ENCODE measurements at places on chromosomes 12 and 14.

DNA sequence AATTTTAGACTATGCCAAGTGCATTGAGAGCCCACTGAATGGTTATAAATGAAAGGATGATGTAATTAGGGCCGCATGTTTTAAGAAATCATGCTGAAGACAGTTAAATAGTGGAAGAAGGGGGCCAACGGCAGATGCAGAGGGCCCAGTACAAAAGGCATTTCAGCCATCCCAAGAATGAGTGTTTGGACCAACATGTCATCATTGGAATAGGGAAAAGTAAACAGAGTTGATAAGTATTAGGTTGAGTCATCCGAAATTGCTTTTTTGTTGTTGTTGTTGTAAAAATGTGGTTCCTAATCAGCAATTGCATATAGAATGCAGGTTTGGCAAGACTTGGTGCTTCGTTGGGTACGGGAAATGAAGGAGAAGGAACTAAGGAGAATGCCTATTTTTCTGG, 29.5 kb downstream of the BMP4 start:
- peak; percentile 36 for DNase-seq

DNA sequence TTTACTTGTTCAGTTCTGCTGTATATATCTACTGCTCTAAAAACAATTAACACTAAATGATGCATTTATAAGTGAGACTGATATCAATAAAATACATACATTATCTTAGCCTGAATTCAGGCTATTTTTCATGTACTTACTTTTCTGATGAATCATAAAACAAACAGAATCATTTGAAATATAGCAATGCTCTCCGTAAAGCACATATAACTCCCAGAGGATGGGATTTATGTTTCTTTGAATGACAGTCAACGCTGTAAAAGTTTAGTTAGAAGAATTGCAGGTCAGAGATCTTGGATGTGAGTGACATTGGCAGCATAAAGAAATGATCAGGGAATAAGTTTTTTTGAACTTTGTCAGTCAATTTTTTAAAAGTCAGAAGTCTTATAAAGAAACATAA, 740.2 kb upstream of the NOVA1 start:
- DNase-seq = no peak

DNA sequence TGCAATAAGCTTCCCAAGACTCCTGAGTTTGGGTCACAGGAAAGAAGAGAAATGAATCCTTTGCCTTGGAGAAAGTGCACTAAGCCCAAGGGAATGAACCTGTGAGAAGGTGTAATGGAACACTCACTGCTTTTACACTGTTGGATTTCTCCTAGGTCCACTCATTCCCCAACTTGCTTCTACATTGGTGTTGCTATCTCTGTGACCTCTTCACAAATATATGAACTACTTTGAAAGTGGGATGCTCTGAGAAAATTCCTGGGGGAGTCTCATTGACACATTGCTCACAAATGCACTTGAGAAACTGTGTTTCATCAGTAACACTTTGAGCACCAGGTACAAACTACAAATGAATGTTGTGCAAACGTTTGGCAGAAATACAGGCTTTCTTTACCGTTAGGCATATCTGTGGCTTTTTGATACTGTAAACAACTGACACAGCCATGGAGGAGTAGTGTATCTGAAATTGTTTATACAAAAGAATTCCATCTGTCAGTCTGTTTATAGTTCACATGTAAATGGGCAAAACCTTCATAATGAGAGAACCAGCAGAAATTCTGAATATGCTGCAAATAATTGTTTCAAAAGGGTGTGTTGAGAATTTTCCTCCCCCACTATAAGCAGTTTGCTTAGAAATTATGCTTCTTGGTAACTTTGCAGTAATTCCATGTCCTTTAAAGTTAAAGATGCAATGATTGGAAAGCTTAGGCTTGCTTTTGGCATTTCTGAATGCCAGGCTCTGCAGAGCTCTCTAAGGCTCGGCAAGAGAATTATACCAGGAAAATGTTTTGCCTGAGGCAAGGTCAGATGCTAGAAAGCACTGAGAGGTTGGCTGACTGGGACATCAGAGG, 348.5 kb upstream of the DDHD1 start:
- peak; percentile 58 for DNase-seq

DNA sequence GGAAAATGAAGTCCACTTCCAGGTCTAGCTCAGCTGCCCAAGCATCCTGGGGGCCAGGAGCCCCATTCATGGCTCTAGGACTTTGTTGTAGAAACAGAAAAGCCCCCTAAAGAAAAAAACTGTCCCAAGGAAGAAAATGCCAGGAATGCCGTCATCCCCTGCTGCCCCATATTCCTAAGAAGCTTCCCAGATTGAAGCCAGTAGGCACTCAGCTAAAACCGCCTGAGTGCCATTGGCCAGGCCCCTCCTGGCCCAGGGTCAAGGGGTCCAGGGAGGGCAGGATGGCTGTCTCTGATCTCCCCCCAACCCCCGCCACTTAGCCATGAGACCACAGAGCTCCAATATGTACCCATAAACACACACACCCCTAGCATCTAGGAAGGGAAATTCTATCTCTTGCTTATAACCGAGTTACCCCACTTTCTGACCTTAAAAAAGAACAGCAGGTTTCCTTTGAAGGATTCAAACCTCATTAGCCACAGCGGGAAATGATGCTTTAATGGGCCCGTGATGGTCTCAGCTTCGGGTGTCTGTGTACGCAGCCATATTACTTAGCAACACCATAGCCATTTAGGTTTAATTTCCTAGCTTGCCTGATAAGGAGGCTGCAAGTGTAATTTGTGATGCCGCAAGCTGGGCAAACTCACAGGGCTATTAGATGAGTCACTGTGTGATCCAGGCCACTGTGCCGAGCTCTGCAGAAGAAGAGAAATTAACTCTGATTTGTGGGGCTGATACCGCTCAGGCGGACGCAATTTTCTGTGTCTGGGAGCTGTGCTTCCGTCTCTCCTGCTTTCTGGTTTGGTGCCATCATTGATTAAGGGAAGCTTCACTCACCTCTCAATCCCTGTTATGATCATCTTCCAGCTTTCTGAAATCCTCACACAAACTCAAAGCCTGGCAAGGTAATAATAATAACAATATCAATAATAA, 84.2 kb downstream of the GCH1 start:
- peak; percentile 42 for DNase-seq

DNA sequence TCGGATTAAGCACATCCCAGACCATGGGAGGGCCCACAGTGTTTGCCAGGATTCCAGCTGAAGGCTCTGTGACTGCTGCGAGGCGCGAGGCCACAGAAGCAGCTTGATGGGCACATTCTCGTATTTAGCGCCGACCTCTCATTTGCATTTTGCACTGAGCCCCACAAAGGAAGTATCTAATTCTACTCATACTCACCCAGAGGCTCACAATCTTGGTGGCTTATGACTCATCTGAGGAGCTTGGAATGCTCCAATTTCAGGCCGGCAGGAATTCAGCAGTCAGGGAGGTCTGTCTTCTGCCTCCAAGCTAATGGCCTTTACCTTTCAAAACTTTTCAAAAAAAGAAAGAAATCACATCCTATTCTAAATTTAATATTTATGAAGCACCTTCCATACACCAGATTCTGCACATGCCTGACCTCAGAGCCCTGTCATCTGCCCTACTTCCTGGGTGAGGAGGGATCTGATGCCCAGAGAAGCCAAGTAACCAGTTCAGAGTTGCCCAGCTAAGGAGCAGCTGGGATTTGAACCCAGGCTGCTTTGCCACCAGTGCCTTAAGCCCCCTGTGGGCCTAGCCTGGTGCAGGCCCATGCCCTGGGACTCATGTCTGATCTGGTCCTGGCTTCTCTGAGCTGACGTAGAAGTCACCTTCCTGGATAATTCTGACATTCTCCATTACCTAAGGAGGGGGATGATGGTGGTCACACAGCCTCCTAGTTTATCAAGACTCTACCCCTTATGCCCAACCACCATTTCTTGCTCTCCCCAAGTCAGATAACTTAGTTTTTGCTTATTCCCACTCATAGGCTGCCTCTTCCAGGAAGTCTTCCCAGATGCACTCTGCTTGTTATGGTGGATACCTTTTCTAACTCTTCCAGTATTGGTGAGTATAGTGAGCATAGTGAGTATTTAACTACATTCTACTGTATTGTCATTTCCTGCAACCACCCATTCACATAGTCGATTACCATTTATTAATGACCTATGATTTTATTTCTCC, 198.9 kb downstream of the RBM19 start:
- DNase-seq = peak; percentile 82

GRCh38 chr12:127169321-127170181, 1097.4 kb upstream of the TMEM132C start:
- DNase-seq = peak; percentile 95

DNA sequence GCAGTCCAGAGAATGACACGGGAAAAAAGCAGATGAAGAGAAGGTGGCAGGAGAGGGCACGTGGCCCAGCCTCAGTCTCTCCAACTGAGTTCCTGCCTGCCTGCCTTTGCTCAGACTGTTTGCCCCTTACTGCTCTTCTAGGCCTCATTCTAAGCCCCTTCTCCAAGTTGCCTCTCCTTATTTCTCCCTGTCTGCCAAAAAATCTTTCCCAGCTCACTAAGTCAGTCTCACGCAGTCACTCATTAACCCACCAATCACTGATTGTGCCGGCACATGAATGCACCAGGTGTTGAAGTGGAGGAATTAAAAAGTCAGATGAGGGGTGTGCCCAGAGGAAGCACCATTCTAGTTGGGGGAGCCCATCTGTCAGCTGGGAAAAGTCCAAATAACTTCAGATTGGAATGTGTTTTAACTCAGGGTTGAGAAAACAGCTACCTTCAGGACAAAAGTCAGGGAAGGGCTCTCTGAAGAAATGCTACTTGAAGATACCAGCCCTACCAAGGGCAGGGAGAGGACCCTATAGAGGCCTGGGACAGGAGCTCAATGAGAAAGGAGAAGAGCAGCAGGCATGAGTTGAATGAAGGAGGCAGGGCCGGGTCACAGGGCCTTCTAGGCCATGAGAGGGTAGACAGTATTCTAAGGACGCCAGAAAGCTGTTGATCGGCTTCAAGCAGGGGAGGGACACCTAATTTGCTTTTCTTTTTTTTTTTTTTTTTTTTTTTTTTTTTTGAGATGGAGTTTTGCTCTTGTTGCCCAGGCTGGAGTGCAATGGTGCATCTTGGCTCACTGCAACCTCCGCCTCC, 40.9 kb downstream of the DAD1 start:
- DNase-seq = no peak

- DNase-seq = no peak
Measured at GRCh38 chr14:64723691-64724577, 19.7 kb downstream of the PLEKHG3 start.

DNA sequence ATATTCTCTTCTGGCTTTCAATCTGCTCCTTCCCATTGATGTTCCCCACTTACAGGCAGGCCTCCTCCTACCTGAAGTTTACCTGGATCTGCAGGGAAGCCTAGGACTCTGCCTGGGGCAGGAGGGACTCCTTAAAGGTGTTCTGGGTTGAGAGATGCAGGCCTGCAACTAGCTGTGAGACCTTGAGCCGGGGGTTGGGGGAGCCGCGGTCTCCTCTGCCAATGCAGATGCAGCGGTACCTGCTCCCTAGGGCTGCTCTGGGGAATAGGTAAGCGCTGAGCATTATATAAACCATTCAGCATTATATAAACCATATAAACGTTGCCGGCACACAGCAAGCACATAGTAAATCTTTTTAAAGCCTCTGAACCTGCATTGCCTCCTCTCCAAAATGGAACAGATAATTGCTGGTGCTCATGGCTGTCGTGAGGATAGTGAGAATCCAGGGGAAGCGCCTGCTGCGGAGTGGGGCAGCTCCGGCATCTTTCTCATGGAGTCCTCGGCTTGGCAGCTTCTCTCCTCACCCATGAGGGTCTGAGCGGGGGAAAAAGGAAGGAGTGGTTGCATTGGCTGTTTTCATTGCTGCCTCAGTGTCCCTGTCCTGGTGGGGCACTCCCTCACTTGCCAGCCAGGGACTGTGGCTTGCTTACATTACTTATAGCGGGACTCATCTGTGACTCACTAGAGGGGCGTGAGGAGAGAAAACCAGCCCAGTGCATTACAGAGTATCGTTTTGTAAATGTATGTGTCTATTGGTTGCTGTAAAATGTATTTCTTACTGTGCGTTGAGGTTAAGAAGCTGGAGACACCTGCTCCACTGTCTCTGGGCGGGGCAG, 12.5 kb upstream of the KRT80 start:
- no peak for DNase-seq

DNA sequence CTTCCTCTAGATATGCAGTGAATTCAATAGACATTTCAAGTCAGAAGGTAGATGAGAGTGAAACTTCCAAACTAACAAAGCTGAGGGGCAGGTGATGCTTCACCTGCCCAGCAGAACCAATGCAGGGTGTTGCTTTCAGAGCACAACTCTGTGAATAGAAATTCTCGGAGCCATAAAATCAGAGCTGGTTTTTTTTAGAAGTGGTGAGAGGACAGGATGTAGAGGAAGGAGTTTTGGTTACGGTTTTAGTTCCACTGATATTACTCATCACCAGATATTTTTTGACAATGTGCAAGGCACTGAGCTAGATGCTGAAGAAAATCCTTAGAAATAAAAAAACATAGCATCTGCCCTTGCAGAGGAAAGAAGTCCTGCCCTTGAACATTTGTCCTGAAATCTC, 62.2 kb downstream of the BMP4 start:
- peak; percentile 59 for DNase-seq

GRCh38 chr12:71958056-71958455, 19.4 kb downstream of the TPH2 start:
- DNase-seq = no peak
